ENCODE measurements at places on chromosomes 1 and 21. TPM values are rescaled to one million over a fixed set of nuclear protein-coding genes. Genes with fewer than 3 reads are reported as not detected.

GRCh38 chr1:3350506-3351261 is 103.8 kb upstream of the ARHGEF16 start:
- DNase-seq = no peak

DNA sequence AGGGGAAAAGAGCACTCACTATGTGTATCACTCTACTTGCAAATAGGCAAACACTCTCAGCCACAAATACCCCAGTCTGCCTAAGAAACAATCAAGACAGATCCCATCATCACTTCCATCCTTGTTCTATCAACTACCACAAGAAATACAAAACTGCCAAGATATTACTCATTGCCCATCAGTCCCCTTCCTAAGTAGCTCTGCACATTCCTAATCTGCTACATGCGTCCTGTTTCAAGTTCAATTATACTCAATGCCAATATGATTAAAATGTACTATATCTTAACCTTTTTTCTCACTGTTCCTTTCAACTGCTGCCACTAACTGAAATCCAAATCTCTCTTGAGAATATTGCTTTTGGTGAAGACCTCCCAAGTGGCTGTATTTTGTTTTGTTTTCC is 1688.4 kb downstream of the PLA2G4A start:
- no peak for DNase-seq

The AADACL4 gene
- not detected for polyA plus RNA-seq

DNA sequence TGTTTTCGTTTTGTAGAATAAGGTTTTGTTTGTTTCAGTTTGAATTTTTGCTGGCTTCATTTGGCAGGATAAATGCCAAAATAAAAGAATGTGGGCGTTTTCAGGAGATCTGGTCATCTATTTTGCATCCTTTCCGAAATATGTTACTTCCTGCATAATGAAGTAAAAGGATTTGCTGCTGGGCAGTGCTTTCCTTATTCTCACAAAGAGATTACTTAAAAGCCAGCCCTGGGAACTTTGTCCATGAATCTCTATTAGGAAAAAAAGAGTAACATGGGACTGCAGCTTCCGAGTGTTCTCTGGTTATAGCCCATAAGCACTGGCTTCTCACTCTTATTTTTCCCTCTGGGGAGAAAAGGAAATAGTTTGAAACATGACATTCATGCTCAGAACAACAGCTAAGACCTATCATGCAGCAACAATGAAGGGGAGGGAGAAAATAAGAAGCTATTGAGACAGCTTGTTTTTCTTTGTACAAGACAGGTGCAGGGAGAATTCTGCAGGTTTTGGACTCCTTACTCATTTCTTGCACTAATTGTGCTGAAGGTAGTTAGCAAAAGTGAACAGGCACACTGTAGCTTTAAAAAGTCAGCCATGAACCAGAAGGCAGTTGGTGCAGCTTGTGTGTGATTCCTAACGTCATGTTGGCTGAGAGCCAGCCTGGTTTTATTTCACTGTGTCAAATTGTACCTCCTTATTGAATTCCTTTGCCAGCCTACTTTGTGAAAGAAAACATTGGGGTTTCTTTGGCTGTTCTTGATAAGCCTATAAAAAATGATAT is at the start of gene SAMD13:
SAMD13 (plus strand) TSS at position 705 of the 781 bp plus-strand sequence. CDS start 1,527 bp downstream, outside the sequence.
- DNase-seq = peak; percentile 90

DNA sequence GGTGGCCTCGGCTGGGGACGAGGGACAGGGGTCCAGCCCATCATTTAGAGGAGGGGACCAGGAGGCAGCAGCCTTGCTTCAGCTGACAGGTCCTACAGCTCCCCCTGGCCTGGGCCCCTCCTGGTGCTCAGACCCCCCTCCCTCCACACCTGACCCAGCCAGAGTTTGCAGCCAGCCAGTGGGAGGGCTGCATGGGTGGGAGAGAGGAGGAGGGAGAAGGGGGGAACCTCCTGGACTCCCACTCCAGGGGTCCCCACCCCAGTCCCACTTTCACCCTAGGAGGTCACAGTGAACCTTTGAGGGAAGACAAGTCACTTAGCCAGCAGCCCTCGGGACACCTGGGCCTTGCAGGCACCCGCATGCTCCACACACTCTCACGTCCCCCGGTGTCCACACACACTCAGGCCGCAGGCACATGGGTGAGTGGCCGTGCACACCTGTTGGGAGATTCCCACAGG is 108.9 kb upstream of the ZBTB40 start:
- DNase-seq = no peak

The PTGFR gene
- 0.68 TPM for polyA plus RNA-seq

DNA sequence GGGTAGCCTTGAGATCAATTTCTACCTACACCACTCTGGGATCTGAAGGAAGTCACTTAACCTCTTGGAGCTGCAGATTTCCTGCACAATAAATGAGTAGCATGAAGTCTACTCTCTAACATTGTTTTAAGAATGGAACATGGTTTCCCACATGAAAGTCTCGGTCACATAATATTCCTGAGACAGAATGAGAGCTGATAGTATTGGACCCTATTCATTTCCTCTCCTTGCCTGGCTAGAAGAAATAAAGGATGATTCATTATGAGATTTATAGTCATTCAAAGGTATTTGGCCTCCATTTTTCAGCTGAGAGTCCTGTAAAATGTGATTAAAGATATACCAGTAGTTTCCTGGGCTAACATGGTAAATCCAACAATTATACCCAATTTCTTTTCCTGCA is 56.7 kb downstream of the ARHGAP29 start:
- DNase-seq = no peak

The ST6GALNAC3 gene
- polyA plus RNA-seq = 8.4 TPM

DNA sequence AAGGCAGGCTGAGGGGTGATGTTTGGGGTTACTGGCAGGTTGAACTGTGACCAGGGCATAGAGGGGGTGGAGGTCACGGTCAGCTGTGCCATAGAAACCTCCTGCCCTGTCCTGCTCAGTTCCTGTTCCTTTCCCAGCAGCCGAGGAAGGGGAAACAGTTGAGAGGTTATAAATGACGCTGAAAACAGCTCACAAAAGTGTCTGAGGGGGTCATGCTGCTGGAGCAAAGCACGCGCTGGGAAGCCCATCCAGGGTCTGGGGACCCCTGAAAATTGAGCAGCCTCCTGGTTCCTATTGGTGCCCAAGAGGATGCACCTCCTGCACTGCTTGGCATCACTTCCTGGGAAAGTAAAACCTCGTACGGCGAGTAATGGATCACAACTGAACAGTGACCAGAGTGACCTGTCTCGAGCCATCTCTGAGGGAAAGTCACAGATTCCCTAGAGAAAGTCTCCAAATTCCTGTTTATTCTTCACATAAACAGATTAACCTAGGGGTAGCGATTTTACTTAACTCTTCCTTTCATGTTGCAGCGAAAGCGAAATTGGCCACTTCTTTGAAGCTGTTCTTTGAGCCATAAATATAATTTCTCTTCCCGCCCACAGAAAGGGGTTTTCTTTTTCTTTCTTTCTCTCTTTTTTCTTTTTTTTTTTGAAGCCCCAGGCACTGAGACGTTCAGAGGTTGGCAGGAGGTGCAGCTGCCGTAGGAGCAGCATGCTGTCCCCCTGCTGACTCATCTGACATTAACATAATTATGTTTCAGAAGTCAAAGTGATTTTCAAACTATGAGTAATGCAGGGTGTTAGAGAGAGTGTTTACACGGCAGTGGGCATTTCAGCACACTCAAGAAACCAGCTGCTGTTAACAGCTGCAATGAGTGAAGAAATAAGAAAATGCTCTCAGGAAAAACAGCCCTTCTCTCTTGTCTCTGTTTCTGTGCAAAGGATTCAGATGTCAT is 41.8 kb upstream of the ATF3 start:
- no peak for DNase-seq

- peak; percentile 76 for DNase-seq
Observed at GRCh38 chr1:38578271-38578951, 281.2 kb downstream of the RRAGC start.

DNA sequence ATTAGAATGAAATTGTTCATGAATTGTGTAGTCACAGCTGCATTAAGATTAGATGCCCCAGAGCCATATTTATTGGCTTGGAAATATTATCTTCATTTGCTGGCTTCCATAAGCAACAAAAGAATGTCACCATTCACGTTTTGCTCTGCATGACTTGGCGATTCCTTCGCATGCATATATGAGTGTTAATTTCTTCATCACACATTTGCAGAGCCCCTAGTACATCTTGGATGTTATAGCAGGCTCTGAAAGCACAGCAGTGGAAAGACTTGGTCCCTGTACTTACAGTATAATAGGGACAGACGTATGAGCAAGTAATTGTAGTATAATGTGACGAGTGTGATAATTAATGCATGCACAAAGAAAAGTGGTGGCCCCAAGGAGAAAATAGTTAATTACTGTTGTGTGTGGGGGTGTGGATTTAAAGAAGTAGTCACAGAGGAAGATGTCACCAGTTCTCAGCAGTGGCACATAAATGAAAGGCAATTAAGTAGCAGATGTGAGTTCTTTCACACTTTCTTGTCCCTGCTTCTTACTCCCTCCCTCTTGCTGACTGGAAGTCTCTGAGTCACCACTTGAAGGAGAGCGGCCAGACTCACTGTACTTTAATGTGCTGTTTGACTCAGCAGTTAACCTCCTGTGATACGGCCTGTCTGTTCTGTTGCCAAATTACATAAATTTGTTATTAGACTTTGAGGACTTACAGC is 21.0 kb downstream of the S100A10 start:
- peak; percentile 85 for DNase-seq

DNA sequence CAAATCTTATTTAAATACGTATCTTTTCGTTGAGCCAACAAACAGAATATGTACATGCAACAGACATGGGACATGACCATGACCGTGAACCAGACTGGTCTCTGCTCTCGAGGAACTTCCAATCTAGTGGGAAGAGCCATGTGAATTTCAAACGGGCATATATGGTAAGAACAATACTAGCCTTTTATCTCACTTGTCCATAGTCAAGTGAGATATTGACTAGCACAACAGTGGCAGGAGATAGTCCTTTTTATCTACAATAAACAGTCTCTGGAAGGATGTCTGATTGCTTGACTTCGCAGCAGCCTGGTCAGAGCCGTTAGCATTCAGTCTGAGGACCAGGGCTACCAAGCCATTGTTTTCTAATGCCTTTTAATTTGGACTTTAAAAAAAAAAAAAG is 12.6 kb upstream of the PLA2G2C start:
- no peak for DNase-seq

GRCh38 chr1:30692201-30692947 is 31.0 kb downstream of the MATN1 start:
- DNase-seq = peak; percentile 7

The SERTAD4 gene
- 1.9 TPM for polyA plus RNA-seq

DNA sequence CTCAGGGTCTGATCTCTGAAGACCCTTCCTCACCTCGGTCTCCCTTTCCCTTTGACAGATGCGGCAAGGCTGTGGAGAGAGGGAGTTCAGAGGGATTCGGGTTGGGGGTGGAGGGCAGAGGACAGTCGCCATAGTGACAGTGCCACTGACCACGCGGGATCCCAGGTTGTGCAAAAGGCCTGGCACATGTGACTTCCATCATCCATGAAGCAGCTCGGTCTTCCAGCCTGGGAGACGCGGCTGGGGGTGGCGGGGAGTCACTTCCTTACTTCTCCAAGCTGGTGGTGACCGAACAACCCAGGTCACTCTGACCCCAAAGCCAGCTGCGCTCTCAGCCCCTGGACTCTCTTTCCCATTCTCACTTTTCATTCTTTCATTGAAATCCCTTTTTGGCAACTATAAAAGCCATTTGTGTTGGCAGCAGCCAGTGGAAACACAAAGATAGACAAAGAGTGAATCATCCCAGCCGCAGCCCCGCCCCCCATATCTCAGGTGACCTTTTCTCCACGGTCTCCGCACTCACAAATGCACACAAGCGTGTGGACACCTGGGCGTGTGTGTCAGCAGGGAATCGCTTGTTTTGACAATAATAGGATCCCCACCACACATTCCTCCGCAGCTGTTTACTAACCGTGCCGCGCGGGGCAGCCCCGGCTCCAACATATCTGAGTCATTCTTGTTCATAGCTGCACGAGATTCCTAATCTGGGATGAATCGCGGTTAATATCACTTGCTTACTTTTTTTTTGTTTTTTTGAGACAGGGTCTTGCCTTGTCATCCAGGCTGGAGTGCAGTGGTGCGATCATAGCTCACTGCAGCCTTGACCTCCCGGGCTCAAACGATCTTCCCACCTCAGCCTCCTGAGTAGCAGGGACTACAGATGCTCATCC is 68.3 kb downstream of the DHRS3 start:
- DNase-seq = peak; percentile 45

DNA sequence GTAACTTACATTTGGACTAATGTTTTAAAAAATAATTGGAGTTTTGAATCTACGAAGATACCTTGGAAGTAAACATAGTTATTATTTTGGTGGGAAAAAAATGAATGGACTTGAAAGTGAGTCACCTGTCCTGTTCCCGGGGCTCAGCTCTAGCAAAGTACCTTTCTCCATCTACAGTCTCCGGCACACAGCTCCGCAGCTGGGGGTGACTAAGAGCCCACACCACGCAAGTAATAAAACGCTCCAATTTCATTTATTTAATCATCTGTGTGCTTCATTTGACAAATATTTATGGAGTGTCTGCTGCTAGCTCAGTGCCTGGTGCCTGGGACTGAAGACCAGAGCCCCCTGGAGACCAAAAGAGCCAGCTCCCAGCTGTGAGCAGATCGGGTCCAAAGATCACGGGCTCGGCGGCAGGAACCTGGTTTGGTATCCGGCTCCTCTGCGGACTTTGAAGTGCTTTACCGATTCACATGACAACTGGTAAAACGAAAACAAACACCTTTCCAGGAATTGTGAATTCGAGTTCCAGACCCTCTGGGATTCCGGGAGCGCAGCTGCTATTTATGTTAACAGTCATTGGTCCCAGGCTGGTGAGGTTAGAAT is 1.7 kb upstream of the RIPK4 start:
- DNase-seq = peak; percentile 56

The LCE1B gene
- polyA plus RNA-seq = not detected

The TMEM82 gene
- polyA plus RNA-seq = not detected

The LCE1D gene
- polyA plus RNA-seq = not detected

DNA sequence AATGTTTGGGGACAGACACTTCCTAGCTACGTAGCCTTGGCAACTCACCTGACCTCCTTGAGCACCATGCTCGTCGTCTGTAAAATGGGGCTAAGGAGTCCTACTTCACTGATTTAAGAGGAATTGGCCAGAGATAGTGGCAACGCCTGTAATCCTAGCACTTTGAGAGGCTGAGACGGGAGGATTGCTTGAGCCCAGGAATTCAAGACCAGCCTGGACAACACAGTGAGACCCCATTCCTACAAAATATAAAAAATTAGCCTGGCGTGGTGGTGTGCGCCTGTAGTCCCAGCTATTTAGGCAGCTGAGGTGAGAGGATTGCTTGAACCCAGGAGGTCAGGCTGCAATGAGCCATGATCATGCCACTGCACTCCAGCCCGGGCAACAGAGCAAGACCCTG is 4.5 kb downstream of the SYTL1 start:
- no peak for DNase-seq

The KLF17 gene
- polyA plus RNA-seq = 0.14 TPM

DNA sequence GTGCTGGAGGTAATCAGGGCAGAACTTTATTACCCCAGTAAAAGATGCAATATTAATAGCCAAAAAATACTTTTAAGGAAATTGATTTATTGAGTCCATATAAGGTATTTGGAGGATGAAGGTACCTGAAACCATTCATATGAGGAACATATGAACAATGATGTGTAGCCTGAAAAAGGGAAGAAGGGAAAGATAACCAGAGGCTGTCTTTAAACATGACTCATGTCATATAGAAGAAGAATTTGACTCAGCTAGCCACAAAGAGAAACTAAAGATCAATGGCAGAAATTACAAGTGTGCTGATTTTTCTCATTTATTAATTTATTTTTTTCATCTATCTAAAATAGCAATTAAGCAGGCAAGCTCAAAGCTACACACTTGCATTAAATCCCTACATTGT is 136.2 kb upstream of the DUSP10 start:
- no peak for DNase-seq

The OR2M3 gene
- not detected for polyA plus RNA-seq

Measured in lung (tissue), 17 donors.